Stimulated activated CD4-positive, alpha-beta T cell treated with anti-CD3 and anti-CD28 coated beads, Interleukin-4, amount 100 ng/mL, for 1 hour (primary cell): ENCODE measurements at places on chromosomes 6 and 20.

DNA sequence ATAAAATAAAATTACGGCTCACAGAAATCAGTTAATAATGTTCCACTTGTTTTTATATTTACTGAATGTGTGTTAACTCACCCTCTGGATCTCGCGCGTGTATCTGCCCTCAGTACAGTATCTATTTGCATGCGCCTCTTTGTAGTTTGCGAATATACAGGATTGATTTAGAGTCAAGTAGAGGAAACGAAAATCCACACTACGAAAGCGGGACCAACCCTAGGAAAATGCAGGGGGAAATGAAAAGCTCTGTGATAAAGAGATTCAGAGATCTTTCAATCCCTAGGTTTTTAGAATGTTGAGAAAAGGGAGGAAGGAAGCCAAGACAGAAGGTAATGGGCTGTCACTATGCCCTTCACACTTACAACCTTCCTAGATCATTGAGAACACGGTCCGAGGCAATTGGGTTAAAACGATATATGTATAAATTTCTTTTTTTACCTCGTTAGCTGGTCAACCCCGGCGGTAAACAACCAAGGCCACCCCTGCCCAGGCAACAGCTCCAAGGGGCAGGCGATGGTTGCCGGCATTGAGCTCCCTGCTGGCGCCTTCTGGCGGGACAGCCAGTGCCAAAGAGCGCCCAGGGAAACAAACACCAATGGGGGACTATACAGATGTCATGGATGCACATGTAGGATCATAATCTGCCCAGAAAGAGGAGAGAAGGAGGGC lies 792 bp upstream of the FUT9 start:
- DNase-seq, result no peak

DNA sequence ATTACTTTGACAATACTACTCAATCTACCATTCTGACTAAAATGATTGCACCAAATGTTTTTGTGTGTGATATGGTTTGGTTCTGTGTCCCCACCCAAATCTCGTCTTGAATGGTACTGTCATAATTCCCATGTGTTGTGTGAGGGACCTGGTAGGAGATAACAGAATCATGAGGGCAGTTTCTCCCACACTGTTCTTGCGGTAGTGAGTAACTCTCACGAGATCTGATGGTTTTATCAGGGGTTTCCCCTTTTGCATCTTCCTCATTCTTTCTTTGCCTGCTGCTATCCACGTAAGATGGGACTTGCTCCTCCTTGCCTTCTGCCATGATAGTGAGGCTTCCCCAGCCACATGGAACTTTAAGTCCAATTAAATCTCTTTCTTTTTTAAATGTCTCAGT lies 20.8 kb downstream of the SYCP2 start:
- DNase-seq, result no peak

- no peak for DNase-seq
These were observed 5.2 kb upstream of the SLC22A1 start for GRCh38 chr6:160116411-160116810.

DNA sequence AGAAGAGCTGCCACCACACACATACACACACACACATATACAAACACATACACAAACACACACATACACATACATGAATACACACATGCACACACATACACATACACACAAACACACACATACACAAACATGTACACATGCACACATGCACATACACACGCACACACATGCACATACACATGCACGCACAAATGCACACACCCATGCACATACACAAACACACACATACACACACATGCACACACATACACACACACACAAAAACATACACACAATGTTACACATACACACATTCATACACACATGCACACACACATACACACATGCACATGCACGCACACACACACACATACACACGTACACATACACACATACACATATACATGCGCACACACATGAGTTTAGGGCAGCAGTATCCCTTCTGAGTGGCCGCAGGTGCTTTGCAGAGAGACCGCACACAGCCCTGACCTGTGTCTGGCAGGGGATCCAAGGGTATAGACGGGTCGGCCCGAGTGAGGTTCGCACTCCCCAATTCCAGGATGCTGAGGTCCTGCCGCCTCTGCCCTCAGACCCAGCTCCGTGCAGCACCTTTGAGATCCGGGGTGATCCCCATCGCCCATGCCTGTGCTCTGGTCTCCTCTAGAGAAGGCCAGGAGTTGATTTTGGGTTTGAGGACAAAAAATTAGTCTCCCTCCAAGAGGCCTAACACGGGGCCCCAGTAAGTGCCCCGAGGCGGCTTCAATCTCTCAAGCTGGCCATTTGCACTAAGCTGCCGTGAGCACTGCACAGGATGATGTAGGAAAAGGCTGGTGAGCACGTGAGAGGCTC lies 56.8 kb downstream of the TMEM242 start:
- DNase-seq, result no peak

DNA sequence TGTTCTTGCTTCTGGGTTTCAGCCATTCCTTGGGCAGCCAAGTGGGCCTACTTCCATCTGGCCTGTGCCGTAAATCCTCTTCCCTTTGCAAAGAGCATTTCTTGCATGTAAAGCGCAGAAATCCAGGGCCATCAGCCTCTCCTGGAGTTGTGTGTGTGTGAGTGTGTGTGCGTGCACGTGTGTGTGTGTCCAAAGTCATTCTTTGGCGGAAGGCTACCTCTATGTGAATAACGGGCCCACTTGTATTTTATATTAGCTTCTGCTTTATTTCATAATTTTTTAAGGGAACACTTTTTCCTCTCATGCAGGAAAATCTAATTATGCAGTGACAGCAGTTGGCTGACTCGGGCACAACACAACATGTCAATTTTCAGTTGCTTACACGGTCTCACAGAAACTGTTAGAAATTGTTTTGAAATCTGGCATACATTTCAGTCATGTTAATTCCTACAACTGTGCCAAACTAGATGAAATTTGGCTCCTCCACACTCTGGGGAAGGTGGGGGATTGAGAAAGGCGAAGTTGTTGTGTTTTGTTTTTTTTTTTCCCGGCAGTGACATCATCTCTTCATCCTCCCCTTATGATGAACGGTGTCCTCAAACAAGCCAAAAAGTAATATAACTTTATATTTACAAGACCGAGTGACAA lies 223.7 kb upstream of the TSHZ2 start:
- DNase-seq, result no peak

DNA sequence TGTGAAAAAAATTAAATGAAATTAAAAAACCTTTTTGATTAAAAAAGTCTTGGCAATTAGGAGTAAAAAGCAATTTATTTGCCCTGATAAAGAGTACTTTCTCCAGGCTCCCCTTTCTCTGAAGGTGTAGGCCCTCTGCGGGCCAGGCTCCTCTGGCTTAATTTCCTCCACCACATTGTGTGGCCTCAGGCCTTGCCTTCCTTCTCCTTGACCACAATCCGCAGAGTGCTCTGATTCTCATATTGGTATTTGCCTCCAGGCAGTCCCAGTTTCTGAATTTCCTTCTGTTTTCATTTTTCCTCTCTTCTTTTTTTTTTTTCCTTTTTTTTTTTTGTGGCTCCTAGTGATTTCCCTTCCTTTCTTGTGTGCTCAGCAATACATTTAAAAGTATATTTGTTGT lies 96.4 kb downstream of the AIG1 start:
- DNase-seq, result no peak

GRCh38 chr6:85362652-85363310 lies 87.1 kb upstream of the NT5E start:
- DNase-seq, result no peak

- DNase-seq, result no peak
These were observed 21.9 kb upstream of the CD2AP start for GRCh38 chr6:47455533-47456209.

GRCh38 chr6:21608601-21609000 lies 15.1 kb downstream of the SOX4 start:
- no peak for DNase-seq

GRCh38 chr6:1335367-1336037 lies 23.6 kb downstream of the FOXQ1 start:
- no peak for DNase-seq

GRCh38 chr6:13447949-13448724 lies 39.3 kb downstream of the GFOD1 start:
- DNase-seq, result no peak

GRCh38 chr20:60477958-60478357 lies 519.7 kb downstream of the CDH26 start:
- no peak for DNase-seq

- DNase-seq, result peak; percentile 13
These were observed 6.1 kb downstream of the SLC32A1 start for GRCh38 chr20:38730167-38730988.

DNA sequence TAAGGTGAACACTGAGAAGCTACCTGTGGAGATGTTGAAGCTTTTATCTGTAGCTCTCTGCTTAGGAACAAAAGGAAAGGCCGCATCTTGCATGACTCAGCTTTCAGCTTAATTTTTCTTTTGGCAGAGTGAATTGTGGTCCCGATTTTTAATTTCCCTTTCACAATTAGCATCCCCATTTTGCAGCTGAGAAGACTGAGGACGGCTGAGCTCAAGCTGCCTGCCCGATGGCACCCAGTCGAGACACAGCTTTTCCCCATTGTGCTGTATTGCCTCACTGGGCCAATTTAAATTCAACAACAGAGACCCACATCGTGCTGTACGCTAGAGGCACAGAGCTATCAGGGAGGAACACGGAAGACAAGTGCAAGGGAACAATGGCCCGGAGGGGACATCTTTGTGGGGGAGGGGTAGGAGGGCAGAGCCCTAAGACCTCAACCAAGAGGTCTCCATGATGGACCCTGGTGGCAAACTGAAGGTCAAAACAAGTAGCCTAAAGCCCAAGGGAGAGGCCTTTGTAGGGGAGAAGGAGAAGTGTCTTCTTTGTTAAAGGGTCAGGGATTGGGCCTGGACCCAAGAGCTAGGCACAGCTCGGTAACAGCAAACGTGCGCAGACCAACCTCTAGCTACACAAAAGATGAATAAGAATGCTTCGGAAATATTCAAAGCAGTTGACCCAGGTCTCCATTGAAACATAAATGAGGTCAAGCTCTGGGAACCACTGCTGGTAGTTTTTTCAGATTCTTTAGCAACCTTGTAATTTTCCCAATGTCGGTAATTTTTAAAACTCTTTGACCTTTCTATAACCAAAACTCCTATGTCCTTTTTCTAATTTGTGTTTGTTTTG lies 13.3 kb upstream of the QKI start:
- no peak for DNase-seq

- no peak for DNase-seq
These were observed at the start of gene TRIM10 for GRCh38 chr6:30160785-30161531. Gene TRIM10, minus strand, starts transcription at chr6:30161211. Its CDS starts 353 bp downstream, at chr6:30160858.

GRCh38 chr6:134714113-134714512 lies 235.8 kb downstream of the ALDH8A1 start:
- no peak for DNase-seq

DNA sequence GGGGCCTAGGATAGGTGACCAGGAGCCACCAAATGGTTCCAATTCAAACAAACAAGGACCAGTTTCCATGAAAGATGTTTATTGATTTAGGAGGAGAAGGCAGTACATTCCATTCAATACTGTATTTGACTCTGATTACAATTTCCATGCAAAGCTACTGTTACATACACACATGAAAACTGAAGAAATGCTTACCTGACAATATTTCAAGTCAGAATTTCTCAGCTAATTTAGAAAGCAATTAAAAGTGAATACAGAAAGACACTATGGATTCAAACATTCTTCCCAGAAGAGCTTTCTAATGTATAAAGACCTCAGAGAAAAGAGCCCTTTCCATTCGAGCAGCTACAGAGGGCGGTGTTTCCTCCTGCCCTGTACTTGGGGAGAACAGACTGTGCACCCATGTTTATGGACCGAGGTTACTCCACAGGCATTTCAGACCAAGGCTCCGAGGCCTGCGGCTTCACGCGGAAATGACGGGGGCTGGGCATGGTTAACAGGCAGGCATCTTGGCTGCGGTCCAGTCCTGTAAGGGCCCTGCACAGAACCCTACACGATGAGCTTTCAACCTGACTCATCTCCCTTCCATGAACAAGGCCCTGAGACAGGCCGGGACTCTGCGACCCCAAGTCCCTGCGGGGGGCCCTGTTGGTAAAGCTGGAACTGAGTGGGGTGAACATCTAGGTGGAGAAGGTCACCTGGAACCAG lies 25.7 kb upstream of the TCFL5 start:
- DNase-seq, result no peak

- DNase-seq, result no peak
These were observed 25.5 kb downstream of the FAM184A start for GRCh38 chr6:119052987-119053386.

DNA sequence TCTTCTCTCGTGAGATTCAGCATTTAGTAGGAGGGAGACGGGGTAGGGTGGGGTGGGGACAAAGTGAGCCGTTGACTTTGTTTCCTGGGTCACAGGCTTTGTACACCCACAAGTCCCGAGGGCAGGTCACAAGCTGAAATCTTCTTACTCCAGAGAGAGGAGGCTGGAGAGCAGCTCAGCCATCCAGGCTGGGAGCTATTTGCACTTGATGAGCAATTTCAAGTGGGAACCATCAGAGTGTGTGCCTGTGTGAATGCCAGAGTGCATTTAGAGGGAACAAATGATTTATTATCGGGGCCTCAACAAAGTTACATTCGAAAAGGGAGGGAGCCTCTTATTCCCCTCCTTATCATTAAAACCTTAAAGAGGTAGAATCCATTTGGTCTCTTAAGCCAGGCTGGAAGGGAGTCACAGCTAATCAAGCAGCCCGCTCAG lies 155.7 kb upstream of the JARID2 start:
- no peak for DNase-seq

DNA sequence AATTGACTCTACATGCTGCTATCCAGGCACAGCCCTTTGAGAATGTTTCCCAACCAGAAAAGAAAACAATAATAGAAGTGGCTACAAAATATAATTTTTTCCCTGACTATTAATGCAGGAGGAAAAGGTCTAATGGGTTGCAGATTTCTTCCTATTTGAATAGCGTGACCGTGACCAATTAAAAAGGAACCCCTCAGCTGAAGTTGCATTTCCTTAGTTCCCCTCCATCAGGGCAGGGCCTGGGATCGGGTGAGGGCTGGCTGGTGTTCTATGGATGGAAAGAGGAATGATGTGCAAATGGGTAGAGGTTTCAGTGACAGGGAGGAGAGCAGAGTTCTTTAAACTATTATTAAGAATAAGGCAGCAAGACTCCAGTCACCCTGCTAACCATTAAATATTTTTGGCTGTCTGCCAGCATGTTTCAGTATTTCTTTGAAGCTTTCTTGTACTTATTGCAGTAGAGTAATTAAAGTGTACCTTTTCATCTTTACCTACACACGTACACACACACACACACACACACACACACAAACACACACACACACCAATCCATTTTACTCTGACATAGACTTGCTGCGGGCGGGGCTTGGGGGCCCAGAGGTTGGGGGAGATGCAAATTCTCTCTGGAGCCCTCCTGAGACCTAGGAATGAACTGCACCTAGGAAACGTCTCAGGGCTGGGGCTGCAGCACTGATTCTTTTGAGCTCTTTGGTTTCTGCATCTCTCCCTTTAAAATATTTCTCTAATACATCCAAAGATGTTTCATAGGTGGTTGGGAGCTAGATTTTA lies 154.8 kb upstream of the SLC35B3 start:
- DNase-seq, result no peak
